ENCODE measurements at places on chromosomes 16 and 17.

DNA sequence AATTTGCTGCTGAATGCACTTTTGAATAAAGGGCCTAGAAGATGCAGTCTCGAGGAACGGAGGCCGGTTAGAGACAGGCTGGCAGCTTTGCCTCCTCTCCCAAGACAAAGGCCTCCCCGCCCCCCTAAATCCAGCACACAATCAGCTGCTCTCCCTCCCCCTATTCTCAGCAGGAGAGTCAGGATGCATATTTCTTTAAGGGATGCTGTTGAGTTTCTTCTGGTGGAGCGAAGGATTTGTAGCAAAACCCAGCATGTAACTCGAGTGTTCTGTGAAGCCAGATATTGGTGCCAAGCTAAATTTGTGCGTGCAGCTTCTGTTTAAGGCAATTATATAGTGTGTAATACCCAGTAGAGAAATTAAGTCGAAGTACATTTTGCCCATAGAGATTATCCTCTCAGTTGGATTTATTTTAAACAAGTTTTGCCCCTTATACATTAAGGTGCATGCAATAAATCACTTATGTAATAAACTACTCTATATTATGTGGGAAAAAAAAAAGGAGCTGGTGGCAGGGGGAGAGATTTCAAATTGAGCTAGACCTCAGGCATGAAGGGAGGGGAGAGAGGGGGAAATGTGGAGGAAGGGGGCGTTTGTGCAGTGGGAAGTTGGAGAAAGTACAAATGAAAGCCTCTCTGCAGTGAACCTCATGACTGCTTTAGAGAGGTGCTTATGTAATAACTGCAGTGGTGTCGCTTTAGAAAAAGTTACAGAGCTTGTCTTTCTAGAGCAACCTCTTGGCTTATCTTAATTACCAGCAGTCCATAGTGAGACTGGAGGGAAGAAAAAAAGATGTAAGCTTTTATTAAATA lies 599.2 kb downstream of the MAF start:
- no peak for DNase-seq

DNA sequence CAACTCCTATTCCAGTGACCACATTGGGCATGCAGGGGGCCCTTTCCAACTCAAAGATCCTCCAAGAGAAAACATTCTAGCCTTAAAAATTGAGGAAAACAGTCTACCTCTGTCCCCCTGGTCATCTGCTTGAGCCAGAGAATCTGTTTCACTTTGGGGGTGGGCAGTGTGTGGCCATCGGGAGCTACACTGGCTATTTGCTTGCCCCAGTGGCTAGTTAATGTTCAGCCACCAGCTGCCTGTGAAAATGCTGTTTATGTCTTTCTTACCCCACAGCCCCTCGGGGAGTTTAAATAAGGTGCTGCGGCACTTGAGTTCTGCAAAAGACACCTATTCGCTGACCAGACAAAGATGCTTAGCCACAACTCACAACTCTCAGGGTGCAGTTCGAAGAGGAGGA lies 43.4 kb downstream of the GNAO1 start:
- DNase-seq: no peak

- DNase-seq: no peak
Observed at GRCh38 chr16:30652718-30653117, 2.0 kb downstream of the PRR14 start.

GRCh38 chr16:67470359-67470758 lies 10.6 kb downstream of the ATP6V0D1 start:
- no peak for DNase-seq

DNA sequence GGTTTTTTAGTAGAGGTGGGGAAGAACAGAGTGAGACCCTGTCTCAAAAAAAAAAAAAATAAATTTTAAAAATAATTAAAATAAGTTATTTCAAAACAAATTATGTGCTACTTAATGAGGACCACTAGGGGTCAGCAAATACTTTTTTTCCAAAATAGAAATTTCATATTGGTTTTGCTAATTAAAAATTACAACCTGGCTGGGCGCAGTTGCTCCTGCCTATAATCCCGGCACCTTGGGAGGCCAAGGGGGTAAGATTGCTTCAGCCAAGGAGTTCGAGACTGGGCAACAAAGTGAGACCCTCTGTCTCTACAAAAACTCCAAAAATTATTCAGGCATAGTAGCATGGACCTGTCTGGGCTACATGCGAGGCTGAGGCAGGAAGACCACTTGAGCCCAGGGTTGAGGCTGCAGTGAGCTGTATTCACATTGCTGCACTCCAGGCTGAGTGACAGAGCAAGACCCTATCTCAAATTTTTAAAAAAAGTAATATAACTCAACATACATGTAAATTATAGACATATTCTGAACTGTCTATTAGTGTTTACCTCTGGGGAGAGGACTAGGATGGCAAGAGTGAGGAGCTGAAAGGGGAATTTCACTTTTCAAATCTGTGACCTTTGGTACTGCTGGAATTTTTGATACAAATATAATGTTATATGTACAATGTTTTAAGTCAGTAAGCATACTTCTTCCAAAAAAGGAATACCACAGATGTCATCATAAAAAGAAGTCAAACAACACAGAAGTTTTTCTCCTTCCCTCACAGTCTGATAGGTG lies 8.1 kb downstream of the MEIOB start:
- DNase-seq: no peak

DNA sequence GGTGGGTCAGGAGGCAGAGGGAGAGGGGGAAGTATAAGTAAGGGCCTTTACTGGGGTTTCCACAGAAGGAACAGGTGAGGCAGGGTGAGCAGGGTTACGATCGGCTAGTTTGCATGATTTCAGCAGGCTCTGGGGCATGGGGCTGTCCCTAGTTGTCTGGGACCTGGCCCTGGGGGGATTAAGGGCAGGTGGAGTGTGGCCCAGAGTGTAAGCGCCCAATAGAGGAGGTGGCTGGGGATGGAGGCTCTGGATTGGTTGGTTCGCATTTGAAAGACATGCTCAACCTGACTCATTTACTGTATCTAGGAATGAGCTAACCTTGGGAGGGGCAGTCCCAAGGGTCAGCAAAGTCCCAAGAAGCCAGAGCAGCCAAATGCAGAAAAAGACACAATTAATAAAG lies 230.3 kb downstream of the MAP2K4 start:
- no peak for DNase-seq

DNA sequence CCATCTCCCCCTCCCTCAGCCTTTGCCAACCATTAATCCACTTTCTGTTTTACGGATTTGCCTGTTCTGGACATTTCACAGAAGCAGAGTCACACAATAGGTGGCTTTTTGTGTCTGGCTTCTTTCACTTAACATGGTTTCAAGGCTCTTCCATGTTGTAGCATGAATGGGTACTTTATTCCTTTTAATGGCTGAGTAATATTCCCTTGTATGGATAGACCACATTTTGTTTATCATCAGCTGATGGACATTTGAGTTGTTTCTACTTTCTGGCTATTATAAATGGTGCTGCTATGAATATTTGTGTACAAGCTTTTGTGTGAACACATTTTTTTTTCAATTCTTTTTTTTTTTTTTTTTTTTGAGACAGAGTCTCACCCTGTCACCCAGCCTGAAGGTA lies 175.6 kb upstream of the RPH3AL start:
- DNase-seq: no peak

DNA sequence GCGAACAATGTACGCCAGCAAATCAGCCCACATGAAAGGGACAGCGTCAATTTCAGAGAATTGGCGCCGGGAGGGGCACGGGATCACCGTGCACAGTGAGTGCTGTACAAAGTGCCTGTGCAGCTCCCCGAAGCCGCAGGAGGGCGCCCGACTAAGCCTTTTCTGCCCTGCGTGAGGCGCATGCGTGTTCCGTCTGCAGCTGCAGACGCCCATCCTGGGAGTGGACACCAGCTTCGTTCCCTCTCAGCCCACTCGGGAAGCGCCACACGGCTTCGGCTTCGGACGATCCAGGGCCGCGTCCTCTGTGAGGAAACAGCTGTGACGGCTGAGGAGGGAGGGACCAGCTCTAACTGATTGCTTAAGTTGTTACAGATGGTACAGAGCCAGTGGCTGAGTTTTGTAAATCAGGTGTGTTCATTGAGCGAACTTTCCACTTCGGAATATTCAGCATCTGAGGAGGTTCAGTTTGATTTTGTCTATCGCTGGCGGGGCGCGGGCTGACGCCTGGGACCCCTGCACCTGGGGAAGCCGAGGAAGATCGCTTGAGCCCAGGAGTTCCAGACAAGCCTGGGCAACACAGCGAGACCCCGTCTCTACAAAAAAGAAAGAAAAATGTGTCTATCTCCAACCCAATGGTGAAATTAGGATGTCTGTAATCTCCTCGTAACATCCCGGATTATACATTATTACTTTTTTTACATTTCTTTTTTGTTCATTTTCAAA lies 15.4 kb upstream of the ZNF287 start:
- peak; percentile 92 for DNase-seq
